GM23338 (cell line): ENCODE measurements at places on chromosomes 6 and 20.

GRCh38 chr6:94401311-94401710 lies 982.0 kb upstream of the EPHA7 start:
- no peak for DNase-seq

DNA sequence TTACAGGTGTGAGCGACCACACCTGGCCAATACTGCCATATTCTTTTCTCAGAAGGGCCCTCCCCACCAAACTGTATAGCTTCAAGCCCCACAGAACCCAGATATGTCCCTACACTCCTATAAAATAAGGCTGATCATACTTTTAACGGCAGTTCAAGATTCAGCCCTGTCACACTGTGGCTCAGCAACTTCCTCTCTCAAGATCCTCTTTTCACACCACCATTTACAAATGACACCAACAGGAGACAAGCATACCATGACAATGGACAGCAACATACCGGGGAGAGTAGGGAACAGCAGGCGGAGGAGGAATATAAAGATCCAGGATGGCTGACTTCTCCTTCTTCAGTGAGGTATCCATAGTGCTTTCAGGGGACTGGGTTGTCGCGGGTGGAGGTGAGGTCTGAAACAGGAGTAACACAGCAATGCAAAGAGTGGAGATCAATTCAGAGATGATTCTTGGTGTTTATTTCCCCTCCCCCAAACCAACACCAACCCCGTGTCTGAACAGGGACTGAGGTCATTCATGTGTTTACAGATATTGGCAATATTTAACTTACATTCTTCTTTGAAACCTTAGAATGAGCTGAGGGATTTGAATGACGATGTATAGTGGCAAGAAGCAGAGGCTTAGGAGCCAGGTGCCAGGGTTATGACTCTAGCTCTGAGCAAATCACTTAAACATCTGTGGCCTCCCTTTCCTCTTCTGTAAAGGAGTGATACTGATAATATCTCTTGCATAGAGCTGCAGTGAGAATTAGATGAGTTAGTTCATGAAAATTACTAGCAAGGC lies 57.6 kb upstream of the IPCEF1 start:
- DNase-seq = no peak

- peak; percentile 8 for DNase-seq
Measured at GRCh38 chr20:45154183-45154582, 20.5 kb upstream of the PI3 start.

- DNase-seq = no peak
Measured at GRCh38 chr6:38501931-38502330, 137.8 kb downstream of the BTBD9 start.

GRCh38 chr6:98838032-98838431 lies 3.7 kb downstream of the POU3F2 start:
- no peak for DNase-seq

GRCh38 chr6:5030596-5031136 lies 26.8 kb upstream of the RPP40 start:
- peak; percentile 96 for DNase-seq

DNA sequence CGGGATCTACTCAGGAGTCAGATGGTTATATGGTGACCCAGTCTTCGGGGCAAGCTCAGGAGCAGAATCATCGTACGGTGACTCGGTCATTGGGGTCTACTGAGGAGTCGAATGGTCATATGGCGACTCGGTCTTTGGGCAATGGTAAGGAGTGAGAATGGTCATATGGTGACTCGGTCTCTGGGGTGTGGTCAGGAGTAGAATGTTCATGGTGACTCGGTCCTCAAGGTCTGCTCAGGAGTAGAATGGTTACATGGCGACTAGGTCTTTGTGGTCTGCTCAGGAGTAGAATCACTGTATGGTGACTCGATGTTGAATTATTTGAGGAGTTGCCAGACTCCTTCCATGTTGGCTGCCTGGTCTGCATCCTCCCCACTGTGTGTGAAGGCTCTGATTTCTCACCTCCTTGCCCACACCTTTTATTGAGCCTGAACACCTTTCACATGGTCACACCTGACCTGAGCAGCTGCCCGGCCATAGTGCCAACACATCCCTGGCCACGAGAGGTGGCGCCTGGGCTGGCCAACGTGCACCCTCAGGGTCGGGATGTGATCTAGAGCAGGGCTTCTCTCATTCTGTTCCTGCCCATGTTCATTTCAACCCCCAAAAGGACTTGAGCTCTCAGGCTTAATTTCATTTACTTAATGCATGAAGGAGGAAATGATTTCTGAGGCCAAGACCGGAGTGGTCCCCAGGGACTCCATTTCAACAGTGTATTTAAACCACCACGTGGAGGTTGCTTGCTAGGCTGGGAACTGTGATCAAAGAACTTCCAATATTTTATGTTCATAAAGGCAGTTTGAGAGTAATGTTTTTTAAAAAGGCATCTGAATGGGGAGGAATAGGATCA lies 119.5 kb downstream of the PHACTR3 start:
- no peak for DNase-seq

GRCh38 chr20:16517946-16518783 lies 55.1 kb downstream of the KIF16B start:
- DNase-seq = peak; percentile 88

DNA sequence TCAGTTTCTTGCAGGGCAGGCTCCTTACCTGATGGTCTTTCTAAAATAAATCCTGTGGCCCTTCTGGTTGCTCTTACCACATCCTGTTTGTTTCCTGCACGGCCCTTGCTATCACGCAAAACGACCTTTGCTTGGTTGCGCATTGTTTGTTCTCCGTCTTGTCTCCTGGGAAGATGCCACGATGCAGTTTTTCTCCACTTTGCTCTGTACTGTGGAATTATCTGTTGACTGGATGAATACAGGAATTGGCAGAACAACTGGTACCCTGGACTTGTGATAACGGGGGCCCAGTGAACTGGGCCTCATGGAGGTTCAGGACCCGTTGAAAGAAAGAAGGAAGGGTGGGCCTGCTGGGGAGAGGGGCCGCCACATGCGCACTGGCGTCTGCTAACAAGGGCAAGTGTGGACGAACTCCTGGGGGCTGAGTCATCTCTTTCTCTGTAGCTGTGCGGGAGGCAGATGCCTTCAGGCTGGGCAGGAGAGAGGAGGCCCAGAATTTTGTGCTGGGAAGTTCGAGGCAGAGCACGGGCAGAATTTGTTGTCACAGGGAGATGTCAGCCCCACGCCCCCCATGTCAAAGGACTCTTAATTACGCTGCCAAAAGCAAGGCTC lies 139.9 kb downstream of the BMP7 start:
- no peak for DNase-seq

DNA sequence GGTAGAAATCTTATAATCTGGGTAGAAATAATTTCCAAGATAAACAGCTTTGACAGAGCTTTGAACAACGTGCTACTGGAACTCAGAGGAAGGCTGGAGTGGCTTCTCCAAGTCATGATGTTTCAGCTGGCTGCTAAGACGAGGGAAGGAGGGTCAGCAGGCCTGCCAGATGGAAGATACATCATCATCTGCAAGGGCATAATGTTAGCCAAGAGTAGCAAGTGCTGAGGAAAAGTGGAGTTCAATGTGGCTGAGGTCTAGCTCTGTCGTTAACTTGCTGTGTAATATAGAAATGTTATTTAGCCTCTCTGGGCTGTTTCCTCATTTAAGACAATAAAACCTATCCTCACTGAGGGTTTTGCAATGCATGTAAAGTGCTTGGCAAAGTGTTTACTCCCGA lies 35.1 kb downstream of the RGS17 start:
- no peak for DNase-seq

- DNase-seq = no peak
Measured at GRCh38 chr6:15402406-15403045, 156.7 kb downstream of the JARID2 start.

GRCh38 chr6:150527100-150527499 lies 72.6 kb upstream of the PLEKHG1 start:
- no peak for DNase-seq

- no peak for DNase-seq
Measured at GRCh38 chr6:115512923-115513322, 547.8 kb downstream of the FRK start.

- DNase-seq = peak; percentile 19
Measured at GRCh38 chr6:143336446-143337152, 113.9 kb downstream of the ADAT2 start.

- no peak for DNase-seq
Measured at GRCh38 chr6:15109338-15110090, 136.4 kb upstream of the JARID2 start.

- no peak for DNase-seq
Measured at GRCh38 chr6:39530201-39530759, 194.9 kb downstream of the KIF6 start.

- no peak for DNase-seq
Measured at GRCh38 chr6:2945153-2945452, 26.3 kb downstream of the SERPINB6 start.

DNA sequence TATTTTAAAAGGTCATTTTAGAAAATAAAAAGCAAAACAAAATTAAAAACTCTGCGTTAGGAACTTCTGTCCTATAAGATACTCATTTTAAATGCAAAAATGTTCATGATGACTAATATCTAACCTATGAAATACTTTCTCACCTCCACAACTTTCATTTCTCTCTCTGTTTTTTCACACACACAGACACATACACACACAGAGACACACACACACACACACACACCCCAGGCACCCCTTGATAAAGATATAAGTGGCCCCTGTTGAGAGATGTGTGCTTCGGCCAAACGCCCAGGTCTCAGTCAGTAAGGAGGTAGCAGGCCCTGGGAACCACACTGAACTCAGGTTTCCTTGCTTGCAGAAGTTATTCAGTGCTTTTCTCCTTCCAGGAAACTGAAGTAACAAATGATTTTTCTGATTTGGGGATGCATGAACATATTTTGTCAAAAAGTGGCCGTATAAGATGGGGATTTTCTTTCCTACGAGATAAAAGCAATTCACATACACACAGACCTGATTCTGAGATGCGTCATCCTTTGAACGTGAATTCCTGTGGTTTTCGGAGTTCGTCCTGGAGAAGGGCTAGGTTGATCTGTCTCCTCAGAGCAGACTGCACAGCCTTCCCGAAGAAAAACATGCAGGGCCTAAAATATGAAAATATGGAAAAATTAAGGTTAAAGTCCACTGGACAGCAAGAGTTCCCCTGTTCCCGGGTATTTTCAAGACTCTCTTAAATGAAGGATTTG lies 306.8 kb upstream of the FOXQ1 start:
- no peak for DNase-seq

GRCh38 chr6:83844170-83844569 lies 9.0 kb upstream of the RIPPLY2 start:
- no peak for DNase-seq

DNA sequence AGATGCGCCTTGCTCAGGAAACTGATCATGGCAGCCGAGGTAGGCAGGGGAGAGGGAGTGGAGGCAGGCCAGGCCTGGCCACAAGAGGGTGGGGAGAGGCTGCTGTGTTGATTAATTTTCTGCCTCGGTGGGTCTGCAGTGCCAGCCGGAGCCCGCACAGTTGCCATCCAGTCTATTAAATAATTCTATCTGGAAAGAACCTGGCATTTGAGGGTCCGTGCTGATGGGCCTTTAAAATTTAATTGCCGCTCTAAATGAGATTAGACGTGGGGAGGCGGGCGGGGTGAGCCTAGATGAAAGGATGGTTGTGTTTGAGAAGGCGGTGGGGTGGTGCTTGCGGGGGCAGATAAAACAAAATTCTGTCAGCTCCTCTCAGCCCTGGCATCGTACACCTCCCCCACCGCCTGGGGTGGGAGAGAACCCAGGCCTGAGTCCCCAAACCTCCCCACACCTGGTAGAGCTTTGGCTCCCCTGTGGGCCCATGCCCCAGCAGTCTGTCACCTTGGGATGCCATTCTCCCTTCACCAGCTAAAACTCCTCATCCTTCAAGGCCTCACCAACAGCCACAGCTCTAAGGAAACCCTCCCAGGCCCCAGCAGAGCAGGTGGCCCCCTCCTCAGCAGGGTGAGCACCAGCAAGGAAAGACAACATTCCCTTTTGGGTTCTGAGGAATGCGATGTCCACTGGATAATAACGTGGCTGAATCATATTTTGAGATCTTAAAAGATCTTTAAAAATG lies 167.3 kb downstream of the GRM4 start:
- no peak for DNase-seq

GRCh38 chr20:33387177-33387576 lies 14.1 kb downstream of the CDK5RAP1 start:
- no peak for DNase-seq

GRCh38 chr6:21064756-21065340 lies 528.7 kb upstream of the SOX4 start:
- no peak for DNase-seq

- no peak for DNase-seq
Measured at GRCh38 chr6:155183095-155183494, 80.7 kb upstream of the CLDN20 start.

- no peak for DNase-seq
Measured at GRCh38 chr6:17115251-17116116, 13.6 kb downstream of the STMND1 start.

DNA sequence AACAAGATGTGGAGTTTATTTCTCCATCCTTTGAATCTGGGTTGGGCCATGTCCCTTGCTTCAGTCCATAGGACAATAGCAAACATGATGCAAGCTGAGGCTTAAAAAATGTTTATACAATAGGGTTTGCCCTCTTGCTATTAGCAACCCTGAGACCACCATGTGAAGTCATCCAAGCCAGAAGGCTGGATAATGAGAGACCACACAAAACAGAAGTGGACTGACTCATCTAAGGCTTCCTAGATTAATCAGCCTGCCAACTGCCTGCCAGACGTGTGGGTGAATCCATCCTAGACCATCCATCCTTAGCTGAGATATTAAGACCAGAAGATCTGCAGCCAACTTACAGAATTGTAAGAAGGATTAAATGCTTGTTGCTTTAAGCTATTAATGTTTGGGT lies 38.1 kb upstream of the ISM1 start:
- no peak for DNase-seq

GRCh38 chr6:53394704-53395103 lies 46.0 kb upstream of the ELOVL5 start:
- no peak for DNase-seq

GRCh38 chr6:141965016-141965545 lies 167.6 kb upstream of the GJE1 start:
- no peak for DNase-seq

- no peak for DNase-seq
Measured at GRCh38 chr6:16493112-16493511, 254.7 kb downstream of the GMPR start.
